ENCODE measurements at places on chromosomes 1 and 21.

- no peak for DNase-seq
These were observed 18.4 kb upstream of the TTLL10 start for GRCh38 chr1:1155258-1155657.

DNA sequence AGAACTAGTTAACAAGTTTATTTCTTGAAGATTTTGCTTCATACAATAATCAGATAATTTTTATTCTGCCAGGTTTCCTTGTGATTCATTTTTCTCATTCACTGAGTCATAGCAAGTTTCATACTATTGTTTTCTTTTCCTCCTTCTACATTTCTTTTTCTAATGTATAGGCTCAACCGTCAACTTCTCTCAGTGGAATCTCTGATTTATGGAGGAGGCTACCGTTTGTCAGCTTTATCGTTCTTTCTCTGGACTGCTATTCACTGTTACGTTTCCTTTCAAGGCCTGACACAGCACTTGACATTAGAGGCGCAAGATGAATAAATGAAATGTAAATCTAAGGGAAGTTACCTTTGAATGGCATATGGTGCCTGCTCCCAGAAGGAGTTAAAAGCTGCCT is 284.3 kb upstream of the NR5A2 start:
- DNase-seq, result no peak

DNA sequence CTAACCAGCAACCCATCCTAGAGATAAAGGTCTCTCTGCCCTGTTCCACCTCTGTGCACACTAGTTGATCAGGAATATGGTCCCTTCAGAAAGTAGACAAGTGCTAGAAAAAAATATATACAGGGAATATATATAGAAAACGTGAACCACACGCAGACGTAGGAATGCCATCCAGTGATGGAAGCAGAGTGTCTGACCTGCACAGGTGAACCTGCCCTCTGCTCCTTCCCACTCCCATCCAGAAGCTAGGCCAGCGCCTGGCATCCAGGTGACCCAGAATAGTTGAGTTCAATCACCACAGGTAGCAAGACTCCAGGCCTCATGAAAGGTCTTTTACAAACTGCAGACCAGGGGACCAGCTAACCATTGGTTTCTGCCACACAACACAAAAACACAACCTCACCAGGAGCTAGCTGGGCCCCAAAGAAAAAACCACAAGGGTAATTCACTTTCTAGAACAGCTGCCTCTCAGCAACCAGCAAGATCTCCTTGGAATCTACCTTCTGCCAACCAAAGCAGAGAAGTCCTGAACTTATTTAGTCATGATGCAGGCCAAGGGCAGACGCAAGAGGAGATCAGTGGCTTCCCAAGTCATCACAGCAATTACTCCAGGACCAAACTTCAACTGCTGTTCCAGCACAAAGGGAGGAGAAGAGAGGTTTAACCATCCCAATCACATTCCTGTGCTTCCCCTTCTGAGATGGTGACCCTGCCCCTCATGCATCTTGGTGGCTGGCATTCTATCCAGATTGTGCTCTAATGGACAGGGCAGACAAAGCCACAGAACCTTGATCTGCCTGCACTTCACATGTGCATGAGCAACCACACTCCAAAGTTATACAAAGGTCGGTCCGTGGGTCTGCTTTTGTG is 53.0 kb downstream of the GPR161 start:
- DNase-seq, result no peak

DNA sequence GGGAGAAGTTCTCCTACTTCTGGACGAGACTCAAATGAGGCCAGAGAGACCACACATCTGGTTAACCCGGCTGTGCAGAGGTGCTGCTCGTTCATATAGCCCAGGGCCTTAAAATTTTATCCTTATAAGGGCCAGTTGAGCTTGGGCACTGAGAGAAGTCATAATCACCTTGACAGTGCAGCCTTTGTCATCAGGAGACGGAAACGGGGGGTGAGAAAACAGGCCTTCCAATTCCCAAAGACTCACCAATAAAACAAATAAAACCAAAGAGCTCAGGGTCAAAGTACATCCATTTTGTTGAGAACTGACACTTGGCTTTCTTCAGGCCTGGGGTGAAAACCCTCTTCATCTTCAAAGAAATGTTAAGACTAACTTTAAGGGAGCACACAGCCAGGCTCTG is 167.1 kb downstream of the TGFBR3 start:
- DNase-seq, result no peak

GRCh38 chr1:92444351-92444750 is 42.4 kb downstream of the GFI1 start:
- no peak for DNase-seq

DNA sequence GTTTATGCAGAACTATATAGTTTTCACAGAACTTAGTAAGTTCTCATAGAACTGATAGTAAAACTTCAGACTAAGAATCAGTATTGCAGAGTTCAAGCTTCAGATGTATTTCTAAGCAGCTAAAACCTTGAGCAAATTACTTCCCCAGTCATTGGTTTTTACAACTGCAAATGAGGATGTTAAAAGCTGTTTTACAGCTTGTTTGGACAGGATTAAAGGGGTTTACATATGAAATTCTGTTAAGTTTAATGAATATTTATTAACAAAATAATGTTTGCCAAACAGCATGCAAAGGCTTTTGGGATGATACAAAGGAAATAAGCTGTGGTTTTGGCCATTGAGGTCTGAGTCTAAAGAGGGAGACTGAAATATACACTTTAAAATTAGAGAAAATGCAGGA is 39.1 kb downstream of the CRB1 start:
- no peak for DNase-seq

DNA sequence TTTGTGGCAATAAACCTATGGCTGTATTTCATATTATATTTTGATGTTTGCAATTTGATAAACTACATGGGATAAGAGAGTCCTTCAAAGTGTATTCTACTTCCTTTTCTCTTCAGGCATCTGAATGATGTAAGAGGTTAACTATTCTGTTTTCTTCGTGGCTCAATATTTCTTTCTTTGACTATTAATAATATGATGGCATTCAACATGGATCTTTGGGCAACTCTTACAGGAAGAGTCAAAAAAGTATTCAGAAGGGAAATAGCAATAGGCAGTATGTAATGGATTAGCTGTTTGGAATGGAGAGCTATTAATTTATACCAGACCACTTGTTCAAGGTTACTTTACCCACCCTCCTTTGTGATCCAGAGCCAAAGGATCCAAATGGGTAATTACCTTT is 74.4 kb downstream of the HMCN1 start:
- DNase-seq, result no peak

DNA sequence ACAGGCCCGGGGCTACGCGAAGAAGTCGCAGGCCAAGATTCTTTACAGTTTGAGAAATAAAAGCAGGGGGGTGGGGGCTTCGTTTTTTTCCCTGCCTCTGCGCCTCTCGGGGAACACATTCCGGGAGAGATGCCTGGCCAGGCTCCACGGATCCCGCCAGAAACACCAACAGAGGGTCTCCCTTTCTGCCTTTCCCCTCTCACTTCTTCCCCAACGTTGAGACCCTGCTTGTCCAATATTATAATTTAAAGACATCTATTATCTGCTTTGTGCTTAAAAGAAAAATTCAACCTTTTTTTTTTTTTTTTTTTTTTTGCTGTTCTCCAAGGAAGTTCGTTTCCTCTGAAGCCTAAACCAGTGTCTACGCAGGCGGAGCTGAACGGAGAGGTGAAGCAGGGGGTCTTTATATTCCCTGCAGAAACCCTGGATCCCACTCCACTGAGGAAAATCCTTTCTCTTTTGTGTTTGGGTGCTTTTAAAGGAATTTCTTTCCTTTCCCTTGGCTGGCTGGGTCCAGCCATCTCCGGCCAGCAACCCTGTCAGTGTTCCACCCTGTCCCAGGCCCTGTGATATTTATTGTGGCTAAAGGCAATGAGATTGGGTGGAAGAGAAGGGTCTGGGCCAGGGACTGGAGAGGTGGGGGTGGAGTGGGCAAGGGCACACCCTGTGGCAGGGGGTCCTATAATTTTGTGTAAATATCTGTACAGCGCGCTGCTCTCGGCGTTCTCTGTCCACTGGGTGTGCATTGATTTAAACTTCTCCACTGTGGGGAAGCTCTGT is 2.2 kb downstream of the FOXD2 start:
- DNase-seq, result no peak

- no peak for DNase-seq
These were observed 15.7 kb downstream of the TFB2M start for GRCh38 chr1:246550402-246550801.

DNA sequence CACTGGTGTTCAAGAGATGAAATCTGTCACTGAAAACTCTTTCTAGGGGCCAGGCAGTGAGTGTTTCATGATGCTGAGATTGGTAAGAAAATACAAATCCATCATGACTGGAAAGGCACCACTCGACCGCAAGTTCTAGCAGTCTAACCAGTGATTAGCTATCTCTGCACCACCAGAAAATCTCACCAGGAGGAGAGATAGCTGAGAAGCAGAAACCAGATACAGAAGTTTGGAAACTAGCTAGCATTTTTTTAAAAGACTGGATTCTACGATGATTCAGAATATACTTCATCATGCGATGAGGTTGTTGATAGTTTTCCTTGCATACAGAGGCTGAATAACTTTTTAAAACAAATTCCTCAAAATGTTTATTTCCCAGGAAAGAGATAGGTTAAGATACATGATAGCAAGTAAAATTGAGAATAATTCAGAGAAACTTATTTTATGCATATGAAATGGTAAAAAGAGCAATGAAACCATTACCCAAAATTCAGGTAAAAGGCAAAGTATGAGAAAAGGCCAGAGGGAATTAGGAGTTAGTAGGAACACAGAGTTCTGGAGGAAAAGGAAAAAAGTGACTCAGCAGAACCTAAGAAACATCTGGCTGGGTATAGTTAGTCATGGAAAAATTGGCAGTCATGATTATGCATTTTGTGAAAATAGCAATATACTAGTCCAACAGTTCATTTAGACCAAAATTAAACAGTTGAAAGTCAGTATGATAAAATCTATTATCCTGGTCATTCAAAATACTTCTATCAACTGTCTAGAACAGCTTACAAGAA is 3.3 kb upstream of the F3 start:
- no peak for DNase-seq

DNA sequence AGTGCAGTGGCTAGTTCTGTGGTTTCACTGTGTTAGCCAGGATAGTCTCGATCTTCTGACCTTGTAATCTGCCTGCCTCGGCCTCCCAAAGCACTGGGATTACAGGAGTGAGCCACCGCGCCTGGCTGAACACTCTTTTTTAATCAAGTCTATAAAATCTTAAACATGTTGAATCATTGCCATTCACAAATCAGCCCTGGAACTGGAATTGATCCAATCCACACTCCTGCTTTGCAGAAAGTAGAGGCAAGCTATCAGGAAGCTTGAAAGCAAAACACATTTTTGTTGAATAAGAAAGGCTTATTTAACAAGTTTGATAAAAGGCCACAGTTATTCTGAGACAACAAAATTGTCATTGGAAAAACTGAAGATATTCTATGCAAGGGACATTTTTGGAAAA is 18.3 kb upstream of the EFHD2 start:
- DNase-seq, result no peak

GRCh38 chr1:27598902-27599528 is 4.9 kb downstream of the AHDC1 start:
- DNase-seq, result peak; percentile 53

DNA sequence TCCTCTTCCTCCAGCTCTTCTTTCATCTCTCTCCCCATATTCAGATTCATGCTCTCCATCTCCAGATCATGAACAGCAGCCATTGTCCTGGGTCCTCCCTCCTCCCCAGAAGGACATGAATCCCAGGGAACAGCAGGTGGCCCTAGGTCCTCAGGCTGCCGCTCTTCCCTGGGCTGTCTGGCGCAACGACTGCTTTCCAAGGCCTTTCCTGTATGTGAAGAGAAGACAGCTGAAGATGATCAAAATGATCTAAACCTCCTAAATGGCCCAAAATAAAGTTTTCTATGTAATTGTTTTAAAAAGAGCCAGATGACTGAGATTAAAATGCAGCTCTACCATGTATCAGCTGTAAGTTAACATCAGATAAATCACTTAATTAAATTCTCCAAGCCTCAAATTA is 22.5 kb downstream of the RHBDL2 start:
- no peak for DNase-seq

DNA sequence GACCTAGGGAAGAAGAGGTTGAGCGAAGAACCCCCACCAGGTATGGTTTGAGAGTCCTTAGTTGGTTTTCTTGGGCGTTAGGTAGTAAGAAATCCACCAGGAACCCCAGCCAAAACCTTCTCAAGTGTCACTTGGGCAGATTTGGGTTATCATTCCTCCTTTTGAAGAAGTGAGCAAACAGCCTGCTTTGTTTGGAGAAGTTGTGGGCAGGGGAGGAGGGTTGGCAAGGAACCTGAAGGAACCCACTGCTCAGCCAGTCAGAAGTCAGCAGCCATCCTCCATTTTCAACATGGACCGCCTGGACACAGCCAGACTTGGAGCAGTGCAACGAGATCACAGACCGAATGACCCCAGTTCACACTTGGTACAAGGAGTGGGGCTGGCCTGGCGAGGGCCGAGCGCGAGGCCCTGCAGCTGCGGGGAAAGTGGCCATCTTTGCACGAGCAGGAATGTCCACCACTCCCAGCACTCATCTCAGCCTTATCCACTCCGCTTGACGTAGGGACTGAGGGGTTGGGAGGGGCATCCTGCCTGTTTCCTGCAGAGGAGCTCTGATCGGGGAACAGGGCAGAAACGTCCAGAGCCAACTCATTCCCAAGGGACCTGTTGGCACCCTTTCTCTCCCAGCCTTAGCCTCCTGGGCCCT is 7.2 kb downstream of the ADPRS start:
- DNase-seq, result no peak

- no peak for DNase-seq
These were observed 10.2 kb downstream of the LY9 start for GRCh38 chr1:160806109-160806665.

DNA sequence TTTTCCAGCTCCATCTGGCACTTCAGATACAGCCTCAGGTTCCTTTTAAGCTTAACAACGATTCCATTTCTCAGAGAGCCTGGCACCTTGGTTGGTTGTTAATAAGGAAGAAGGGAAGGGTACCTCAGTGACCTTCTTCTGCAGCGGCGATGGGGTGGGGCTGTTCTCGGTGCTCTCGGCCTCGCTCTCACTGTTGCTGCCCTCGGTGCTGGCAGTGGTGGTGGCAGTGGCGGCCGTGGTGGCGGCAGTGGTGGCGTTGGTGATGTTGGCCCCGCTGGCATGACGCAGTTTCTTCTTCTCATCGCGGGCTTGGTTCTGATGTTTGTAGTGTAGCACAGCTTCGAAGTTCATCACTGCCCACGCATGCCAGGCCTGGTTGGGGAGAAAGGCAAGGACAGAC is 30.7 kb upstream of the EXOSC10 start:
- no peak for DNase-seq

DNA sequence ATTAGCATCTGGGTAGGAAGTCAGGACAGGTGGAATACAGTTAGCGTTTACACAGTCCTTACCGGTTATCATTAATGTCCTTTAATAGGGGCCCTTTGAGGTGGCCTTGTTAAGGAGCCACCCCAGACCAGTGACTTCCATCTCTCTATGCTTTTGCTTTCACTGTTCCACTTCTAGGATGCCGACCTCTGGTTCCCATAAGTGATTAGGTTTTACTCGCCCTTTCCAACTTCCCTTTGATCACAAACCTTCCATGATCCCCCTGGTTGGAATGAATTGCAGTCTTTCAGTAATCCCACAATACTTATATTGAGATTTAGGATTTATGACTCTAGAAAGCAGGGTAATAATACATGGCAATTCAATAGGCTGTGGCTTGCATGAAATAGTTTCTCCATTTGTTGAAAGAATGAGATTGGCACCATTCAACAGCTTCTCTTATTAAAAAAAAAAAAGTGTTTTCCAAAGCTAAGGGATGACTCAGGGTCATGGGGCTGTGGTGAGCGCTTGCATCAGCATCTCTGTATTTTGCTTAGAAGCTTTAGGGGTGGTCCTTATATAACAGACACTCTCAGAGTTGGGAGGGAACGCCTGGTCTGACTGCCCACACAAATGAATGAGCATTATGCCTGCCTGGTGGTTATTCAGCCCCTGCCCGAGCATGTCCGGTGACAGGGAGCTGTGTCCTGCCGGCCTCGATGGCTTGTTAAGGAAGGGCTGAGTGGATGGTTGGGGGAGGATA is 110.5 kb downstream of the CNIH3 start:
- DNase-seq, result no peak
